ENCODE measurements at places on chromosomes 16 and 17. TPM values are rescaled to one million over a fixed set of nuclear protein-coding genes. Genes with fewer than 3 reads are reported as not detected.

The NHERF2 gene
- total RNA-seq, result 52.7 TPM

The CHST5 gene
- not detected for total RNA-seq

The SYNRG gene
- total RNA-seq, result 26.9 TPM

The AANAT gene
- not detected for total RNA-seq

The GNG13 gene
- not detected for total RNA-seq

The EIF5A gene
- total RNA-seq, result 945 TPM

The KRTAP4-4 gene
- total RNA-seq, result not detected

The MYH8 gene
- total RNA-seq, result not detected

The KRT37 gene
- not detected for total RNA-seq

The SLC5A11 gene
- total RNA-seq, result not detected

Measured in thoracic aorta endothelial cell (primary cell).